Renal cortical epithelial cell (primary cell): ENCODE measurements at places on chromosomes 3 and 15. TPM values are rescaled to one million over a fixed set of nuclear protein-coding genes. Genes with fewer than 3 reads are reported as not detected.

The IL17RE gene
- 0.69 and 1.3 TPM in 2 replicates for total RNA-seq

The PPM1L gene
- 2.1 and 5.1 TPM in 2 replicates for total RNA-seq

The P2RY12 gene
- not detected in 2 replicates for total RNA-seq

The TM4SF4 gene
- total RNA-seq = 0.87 and 1.3 TPM in 2 replicates

The FAM3D gene
- total RNA-seq = not detected in 2 replicates

- peak; percentile 65 for DNase-seq
These were observed 13.1 kb downstream of the GABRR3 start for GRCh38 chr3:98021830-98022560.

GRCh38 chr3:69324362-69325025 lies 61.4 kb downstream of the FRMD4B start:
- no peak for DNase-seq

GRCh38 chr3:39809181-39809994 lies at the start of gene MYRIP:
TSS of gene MYRIP (plus strand) at chr3:39809609. CDS start at chr3:39900817, 91,208 bp downstream.
- DNase-seq = peak; percentile 4

DNA sequence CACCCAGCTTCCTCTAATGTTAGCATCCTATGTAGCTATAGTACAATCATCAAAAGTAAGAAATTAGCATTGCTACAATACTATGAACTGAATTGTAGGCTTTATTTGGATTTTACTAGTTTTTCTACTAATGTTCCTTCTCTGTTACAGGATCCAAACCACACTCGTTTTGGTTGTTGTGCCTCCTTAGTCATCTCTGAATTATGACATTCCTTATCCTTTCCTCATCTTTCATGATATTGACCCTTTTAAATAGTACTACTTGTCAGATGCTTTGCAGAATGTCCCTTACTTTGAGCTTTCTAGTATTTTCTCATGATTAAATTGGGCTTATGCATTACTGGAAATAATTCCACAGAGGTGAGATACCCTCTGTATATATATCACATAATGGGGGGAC lies 265.4 kb downstream of the VPS13C start:
- no peak for DNase-seq

GRCh38 chr3:16500093-16500492 lies 13.4 kb downstream of the RFTN1 start:
- no peak for DNase-seq

GRCh38 chr3:193080821-193081365 lies 160.1 kb upstream of the PLAAT1 start:
- no peak for DNase-seq

- peak; percentile 6 for DNase-seq
These were observed 53.4 kb downstream of the LARS2 start for GRCh38 chr3:45441584-45442310.

- peak; percentile 29 for DNase-seq
These were observed 64.5 kb downstream of the ZNF148 start for GRCh38 chr3:125310623-125311081.

DNA sequence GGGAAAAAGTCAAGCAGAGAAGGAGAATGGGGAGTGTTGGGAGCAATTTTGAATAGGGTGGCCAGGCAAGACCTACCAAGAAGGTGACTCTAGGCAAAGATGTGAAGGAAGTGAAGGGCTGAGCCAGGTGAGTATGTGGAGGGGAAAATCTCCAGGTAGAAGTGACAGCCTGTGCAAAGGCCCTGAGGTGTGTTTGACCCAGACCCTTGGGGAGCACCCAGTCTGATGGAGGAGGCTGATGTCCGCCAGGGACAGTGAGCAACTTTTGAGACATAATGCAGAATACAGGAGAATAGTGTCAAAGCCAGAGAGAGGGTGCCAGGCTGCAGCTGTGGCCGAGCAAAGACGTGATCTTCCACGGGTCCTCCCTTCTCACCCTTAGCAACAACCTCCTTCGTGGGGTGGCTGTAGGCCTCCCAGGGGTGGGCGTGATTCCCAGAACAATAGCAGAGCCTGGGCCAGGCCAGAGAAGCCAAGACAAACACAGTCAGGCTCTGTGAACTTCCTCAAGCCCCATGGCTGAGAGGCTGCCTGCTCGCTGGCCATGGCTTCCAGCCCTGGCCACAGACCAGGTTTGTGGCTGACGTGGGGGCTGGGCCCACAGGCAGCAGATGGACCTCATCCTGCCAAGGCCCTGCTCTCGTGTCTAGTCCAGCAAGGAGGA lies 58.1 kb downstream of the SLC6A6 start:
- DNase-seq = peak; percentile 91

GRCh38 chr3:20743553-20744321 lies 557.7 kb upstream of the SGO1 start:
- no peak for DNase-seq

DNA sequence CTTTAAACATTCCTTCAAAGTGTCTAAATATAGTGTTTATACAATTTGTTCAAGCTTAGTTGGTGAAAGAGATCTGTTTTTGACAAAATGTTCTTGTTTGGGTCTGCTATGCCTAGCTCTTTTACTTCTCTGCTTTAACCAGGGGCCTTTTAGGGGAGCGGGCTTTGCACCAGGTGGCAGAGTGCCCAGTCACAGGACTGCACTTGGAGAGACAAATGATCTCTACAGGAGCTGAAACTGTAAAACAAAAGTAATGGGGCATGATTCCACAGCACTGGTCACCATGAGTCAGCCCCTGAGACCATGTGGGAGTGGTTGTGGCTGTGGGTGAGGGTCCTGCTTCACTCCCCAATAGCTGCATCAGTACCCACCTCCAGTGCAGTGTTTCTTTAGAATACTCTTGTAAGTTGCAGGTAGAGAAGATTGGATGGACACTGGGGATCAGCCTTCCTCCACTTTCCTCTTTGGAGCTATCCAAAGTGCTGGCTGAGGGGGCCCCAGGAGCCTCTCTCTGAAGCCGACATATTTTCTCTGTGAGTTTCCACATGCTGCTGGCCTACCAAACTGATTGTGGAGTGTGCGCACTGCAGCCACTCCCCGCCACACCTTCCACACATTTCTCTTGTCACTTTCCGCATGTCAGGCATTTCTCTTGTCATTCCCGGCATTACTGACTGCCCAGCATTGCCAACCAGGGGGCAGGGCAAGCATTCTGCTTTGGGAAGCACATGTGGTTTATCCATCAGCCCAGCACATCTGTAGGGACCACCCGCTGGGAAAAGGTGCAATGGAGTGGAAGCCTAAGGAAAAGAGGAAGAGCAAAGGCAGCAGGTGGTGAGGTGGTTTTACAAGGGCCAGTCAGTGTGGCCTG lies 110.0 kb downstream of the EPHB1 start:
- peak; percentile 72 for DNase-seq
